ENCODE measurements at places on chromosomes 1 and 21. TPM values are rescaled to one million over a fixed set of nuclear protein-coding genes. Genes with fewer than 3 reads are reported as not detected.

- DNase-seq, result no peak
Measured at GRCh38 chr1:7263021-7263960, 478.0 kb downstream of the CAMTA1 start.

- no peak for DNase-seq
Measured at GRCh38 chr1:31521761-31522555, 54.4 kb upstream of the TINAGL1 start.

GRCh38 chr21:45856906-45857305 lies 124.7 kb upstream of the COL6A1 start:
- no peak for DNase-seq

GRCh38 chr1:48005253-48006117 lies 8.3 kb upstream of the TRABD2B start:
- DNase-seq, result no peak

Gene NBPF4
- polyA plus RNA-seq, result 0.11 TPM

Gene CRNN
- 0.43 TPM for polyA plus RNA-seq
